ENCODE measurements at places on chromosomes 6 and 20.

DNA sequence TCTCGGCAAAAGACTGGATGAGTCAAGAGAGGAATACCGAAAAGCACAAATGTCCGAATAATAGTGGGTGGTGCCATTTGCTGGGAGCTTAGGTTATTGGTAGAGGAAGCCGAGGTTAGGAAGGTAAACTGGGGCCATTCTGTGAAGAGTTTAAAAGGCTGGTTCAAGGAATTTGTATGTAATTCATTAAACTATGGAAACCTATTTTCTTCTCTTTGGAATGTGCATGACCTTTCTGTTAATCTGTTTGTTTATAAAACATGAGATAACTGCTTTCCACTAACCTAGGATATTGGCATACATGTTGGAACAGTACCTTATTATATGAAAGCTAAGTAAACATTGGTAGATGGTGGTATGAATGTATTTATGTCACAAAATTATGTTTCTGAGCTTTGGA, 71.8 kb downstream of the LCA5 start:
- no peak for DNase-seq

DNA sequence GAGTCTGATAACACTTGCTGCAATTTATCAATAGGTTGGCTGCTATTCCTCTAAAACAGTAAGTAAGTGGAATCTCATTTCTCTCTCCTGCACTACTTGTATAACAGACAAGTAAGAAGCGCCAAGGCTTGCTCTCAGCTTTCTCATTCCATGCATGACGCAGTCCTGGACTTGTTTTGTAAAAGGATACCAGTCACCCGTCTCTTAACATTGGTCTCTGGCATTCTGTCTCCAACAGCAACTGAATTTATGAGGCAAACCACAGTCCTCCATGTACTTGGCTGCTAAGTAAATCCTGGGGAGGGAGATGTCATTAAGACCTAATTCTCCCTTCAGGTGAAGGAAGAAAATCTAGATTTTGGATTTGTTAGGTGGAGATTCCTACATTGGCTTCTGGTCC, 115.4 kb downstream of the OPN5 start:
- no peak for DNase-seq

GRCh38 chr20:54454982-54455381, 20.4 kb upstream of the DOK5 start:
- no peak for DNase-seq

- no peak for DNase-seq
Measured at GRCh38 chr20:35008411-35009342, 53.0 kb downstream of the MYH7B start.

- DNase-seq, result no peak
Measured at GRCh38 chr6:155638200-155638599, 182.6 kb upstream of the NOX3 start.

GRCh38 chr6:116666869-116667268, 1.7 kb downstream of the ZUP1 start:
- DNase-seq, result no peak

DNA sequence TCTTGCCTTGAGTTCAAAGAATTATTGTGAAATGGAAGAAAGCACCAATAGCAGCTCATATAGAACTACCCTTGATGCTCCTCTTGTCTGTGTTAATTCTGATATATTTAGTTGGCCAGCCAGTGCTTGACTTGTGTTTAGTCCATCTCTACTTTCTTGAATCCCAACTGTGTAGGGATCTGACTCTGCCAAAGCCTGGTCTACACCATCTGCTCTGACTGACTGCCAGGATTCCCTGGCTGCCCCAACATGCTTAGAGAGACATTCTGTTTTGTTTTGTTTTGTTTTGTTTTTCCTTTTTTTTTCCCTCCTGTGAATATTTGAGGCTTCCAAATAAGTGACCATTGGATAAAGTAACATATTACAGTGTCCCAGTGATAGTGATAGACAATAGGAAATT, 953.7 kb upstream of the MANEA start:
- no peak for DNase-seq

DNA sequence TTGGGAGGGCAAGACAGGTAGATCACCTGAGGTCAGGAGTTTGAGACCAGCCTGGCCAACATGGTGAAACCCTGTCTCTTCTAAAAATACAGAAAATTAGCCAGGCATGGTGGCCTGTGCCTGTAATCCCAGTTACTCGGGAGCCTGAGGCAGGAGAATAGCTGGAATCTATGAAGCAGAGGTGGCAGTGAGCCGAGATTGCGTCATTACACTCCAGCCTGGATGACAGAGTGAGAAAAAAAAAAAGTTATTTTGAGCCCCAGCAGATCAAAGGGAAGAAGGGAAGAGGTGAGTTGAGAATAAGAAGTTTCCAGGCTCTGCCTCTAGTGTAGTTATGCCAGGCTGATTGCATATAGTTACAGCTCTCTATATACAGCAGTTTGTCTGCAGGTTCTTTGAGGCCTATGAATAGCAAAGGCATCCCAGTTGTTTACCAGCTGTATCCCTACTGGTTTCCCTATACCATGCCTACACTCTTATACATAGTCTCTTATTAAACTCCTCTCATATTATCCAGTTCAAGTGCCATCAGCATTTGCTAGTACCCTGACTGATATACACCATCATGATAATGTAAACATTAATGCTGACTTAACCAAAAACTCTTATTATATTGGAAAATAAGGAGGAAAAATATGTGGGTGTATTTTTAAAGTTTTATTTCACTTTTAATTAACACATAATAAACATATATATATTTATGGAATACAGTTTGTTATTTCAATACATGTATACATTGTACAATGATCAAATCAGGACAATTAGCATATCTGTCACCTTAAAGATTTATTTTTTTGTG, 823.6 kb upstream of the ADGRB3 start:
- no peak for DNase-seq

GRCh38 chr20:56994006-56994405, 272.4 kb downstream of the BMP7 start:
- DNase-seq, result no peak

DNA sequence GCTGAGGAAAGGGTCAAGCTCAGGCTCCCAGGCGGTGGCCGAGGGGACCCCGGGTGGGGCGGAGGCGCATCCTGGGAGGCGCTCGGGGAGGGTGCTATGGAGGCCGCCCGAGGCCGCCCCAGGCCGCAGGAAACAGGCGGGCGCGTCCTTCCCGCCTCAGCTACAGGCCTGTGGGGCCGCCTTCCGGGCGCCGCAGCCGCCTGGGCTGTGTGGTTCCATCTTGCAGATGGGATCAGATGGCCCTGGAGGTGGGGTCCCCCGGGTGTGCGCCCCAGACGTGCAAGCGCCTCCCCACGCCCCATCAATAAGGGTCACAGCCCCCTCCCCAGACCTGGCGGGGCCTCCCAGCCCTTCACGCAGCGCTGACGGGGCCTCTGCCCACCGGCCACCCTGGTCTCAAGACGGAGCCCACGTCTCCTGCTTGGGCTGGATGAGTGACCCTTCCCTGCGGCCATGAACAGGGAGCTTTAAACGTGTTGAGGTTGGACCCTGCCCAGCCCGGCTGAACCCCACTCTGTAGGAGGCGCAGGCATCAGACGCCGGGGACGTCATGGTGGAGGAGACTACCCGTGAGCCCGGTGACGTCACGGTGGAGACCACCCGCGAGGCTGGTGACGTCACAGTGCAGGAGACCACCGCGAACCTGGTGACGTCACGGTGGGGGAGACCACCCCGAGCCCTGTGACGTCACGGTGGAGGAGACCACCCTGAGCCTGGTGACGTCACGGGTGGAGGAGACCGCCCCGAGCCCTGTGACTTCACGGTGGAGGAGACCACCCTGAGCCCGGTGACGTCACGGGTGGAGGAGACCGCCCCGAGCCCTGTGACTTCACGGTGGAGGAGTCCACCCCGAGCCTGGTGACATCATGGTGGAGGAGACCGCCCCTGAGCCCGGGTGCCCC, 267.0 kb downstream of the DLL1 start:
- no peak for DNase-seq

GRCh38 chr6:118223316-118223715, 316.3 kb downstream of the SLC35F1 start:
- DNase-seq, result no peak

DNA sequence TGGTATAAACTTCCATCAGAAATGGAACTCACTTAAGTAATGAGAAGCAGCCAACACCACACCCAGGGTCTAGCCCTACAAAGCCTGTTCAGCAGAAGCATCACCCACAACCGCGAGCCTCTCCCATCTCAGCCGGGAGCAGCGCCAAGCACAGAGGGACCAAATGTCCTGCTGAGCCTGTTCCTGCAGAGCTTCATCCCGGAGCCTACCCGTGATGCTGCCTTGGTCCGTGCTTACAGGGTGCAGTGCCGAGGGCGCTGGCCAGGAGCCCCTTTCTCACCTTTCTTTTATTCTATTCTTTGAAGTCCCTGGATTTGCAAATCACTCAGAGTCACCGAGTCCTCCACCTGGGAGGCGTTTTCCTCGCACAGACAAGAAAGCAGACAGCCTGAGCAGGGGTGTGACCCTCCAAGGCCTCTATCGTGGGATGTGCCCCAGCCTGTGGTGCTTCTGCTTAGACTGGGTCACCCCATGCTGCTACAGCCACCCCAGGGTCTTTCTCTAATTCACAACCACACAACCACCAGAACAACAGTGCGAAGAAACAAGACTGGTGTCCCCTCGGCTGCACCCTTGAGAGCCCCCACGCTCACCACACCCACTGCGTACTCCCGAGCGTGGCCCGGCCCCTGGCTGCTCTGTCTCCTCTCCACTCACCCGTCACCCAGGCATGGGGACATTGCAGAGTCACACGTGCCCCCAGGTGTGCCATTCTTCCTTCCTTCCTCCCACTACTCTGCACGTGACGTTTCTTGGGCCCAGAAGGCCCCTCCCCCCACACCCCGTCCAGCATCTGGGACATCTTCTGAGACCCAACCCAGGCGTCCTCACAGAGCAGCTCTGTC, 92.2 kb upstream of the MPC1 start:
- DNase-seq, result no peak

GRCh38 chr6:74690365-74690764, 515.5 kb downstream of the COL12A1 start:
- DNase-seq, result no peak

DNA sequence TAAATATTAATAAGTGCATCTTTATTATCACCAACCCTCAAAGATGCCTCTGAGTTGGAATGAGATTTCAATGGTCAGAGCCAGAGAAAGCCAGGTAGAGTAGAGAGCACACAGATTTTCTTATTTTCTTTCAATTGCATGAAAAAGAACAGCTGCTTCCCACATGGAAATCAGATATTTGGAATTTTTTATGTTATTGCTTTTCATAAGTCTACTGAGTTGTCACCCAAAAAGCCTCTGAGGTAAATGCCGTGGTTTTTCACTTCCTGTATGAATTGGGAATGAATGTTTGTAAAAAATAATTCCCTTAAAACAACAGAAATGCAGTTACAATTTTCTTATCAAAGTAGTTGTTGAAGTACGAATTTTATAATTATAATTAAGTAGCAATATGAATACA, 563.1 kb downstream of the RFPL4B start:
- no peak for DNase-seq
